ENCODE measurements at places on chromosomes 1 and 21. TPM values are rescaled to one million over a fixed set of nuclear protein-coding genes. Genes with fewer than 3 reads are reported as not detected.
A peak's percentile ranks its signal among the peaks of the same experiment; 100 is the strongest.

CASZ1 gene
- 0.69 TPM for total RNA-seq

S100A5 gene
- not detected for total RNA-seq

CRYAA gene
- not detected for total RNA-seq

HRNR gene
- total RNA-seq, result not detected

MEX3A gene
- 3.0 TPM for total RNA-seq

OR2M3 gene
- total RNA-seq, result not detected

KLHL12 gene
- 34.3 TPM for total RNA-seq

KRTAP13-3 gene
- total RNA-seq, result not detected

GCSAML gene
- total RNA-seq, result 0.32 TPM

RXRG gene
- total RNA-seq, result 53.3 TPM

- peak; percentile 10 for DNase-seq
These were observed 2.5 kb downstream of the ATP1B1 start for GRCh38 chr1:169108863-169109560.

GRCh38 chr21:25953659-25954058, 216.9 kb downstream of the APP start:
- no peak for DNase-seq

DNA sequence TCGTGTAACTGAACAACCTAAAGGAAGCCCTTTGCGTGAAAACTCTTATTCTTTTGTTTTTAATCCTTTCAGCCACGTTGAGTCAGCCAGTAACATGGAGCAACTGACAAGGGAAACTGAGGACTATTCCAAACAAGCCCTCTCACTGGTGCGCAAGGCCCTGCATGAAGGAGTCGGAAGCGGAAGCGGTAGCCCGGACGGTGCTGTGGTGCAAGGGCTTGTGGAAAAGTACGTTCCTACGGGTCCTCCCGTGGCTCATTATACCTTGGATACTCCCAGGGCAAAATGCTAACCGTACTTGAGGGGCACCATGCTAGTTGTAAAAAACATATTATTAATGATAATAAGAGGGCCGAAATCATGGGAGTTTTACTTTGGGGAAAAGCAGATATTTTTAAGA, 49.4 kb downstream of the LAMC2 start:
- DNase-seq, result peak; percentile 82

DNA sequence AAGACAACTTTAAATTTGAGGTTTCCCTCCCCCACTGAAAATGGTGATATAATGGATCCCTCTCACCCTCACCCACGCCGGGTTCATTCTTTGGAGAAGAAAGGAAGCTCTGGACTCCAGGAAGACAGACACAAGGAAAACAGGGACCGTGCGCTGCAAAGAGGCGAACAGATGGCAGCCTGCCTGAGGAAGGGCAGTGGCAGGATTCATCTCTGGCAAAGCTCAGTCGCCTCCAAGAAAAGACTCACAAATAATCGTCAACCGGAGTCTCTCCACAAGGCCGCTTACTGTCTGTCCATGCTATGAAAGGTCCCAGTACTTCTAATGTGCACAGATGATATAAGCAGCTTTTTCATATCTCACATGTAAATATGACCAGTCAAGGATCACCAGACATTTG, 110.3 kb downstream of the TIAM1 start:
- DNase-seq, result no peak

- no peak for DNase-seq
These were observed 42.0 kb downstream of the VPS26C start for GRCh38 chr21:37224861-37225839.

GRCh38 chr1:173867141-173867752, 542 bp downstream of the GAS5 start:
- no peak for DNase-seq

- DNase-seq, result no peak
These were observed 403.6 kb upstream of the CHRM3 start for GRCh38 chr1:238982736-238983135.

GRCh38 chr1:234111458-234112142, 207.1 kb downstream of the SLC35F3 start:
- peak; percentile 55 for DNase-seq

- DNase-seq, result no peak
These were observed 32.0 kb upstream of the RCAN3 start for GRCh38 chr1:24470592-24470991.

GRCh38 chr1:10637834-10638558, 158.4 kb downstream of the CASZ1 start:
- DNase-seq, result no peak

DNA sequence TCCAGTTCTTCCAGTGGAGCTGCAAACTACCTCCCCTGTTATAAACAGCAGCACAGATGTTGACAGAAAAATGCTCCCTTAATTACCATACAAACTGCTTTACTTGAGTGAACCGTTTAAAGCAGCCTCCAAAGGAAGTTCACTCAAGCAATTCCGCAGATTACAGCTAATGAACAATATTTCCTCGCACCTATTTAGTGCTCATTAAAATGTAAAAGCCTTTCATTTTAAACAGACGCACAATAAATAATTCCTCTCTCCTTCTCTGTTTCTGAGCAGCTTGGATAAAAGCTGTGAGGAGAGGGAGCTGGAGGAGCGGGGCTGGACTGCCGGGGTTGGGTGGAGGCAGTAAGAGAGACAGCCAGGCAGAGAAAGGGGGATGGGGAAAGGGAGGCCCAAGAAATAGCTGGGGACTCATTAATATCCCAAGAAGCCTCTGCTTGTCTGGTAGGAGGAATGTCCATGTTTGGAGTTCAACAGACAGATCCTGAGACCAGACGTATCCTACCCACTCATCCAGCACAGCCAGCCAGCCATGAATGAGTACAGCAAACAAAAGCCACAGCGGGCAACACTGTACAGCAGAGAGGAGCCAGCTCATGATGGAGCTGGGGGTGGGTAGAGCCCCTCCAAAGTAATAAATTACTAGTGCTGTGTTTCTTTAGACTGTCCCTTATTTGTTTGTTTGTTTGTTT, 227.7 kb downstream of the GPATCH2 start:
- DNase-seq, result no peak

DNA sequence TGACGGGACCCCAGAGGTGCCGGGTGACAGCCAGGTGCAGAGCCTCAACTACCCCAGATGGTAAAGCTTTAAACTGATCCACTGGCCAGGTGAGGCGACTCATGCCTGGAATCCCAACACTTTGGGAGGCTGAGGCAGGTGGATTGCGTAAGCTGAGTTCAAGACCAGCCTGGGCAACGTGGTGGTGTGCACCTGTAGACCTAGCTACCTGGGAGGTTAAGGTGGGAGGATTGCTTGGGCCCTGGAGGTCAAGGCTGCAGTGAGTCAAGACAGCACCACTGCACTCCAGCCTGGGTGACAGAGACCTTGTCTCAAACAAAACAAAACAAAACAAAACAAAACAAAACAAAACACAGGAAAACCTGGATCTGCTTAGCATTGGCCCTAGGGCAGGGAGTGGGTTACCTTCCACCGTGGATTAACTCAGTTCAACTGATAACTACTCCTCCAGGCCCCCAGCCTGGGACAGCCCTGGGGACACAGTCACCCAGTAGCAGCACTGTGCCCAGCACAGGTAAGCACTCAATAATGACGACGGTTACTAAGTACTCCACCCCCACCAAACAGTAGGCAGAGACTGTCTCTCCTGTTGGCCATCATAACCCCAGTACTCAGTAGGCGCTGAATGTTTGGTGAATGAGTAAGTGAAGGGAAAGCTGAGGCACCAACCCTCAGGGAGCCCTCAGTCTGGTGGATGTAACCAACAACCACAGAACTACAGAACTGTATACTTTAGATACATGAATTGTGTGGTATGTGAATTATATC, 21.6 kb downstream of the SLC66A1 start:
- DNase-seq, result no peak

DNA sequence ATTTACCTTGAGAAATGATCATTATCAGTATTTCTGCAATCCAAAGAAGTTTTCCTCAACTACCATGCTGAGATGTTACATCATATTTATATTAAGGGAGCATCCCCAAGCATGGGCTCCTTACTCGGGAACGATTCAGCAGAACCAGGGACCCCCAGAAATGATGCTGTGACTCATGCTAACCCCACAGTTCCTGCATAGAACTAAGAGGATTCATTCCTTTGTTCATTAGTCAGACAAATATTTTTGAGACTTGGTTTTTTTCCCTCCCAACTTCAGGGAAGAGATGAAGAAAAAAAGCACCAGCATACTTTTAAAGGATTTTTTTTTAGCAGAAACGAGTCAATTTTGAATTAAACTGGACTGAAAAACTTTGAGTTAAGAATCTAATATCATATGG, 49.2 kb upstream of the COL24A1 start:
- DNase-seq, result no peak

GRCh38 chr1:205729945-205730610, 19.9 kb downstream of the NUCKS1 start:
- DNase-seq, result no peak

DNA sequence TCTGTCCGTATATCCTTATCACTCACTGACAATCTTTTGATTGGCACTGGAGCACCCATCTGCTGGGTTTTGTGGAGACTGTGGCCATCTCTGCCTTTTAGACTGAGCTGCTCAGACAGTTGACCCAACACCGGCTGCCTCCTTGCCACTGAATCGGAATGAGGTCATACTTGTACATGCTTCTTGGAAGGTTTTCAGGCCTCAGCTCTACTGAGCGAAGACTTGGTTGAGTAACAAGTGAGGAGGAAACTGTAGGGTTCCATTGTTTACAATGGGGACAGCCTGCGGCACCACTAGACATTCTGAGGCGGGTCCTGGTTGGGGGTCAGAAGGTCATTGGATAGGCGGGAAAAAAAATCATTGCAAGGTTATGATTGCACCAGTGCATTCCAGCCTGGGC, 320.3 kb downstream of the KIF26B start:
- no peak for DNase-seq

- DNase-seq, result no peak
These were observed 131.4 kb upstream of the F3 start for GRCh38 chr1:94672934-94673333.

DNA sequence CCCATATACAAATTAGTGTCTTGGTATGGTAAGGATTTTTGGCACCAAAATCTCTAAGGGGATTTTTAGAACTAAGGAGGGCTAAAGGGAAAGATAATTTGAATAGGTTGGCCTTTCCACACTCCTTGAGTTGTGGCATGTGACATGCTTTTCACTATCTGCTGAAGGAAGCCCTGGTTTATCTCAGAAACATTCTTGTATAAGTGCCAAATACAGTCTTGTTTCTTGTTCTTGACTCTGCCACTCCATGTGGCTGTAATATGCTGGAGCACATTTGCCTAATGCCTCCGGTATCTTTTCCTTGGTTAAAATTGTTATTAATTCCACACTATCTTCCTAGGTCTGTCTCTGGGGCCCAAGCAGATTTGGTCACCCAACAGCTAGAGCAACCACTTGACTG, 457.0 kb downstream of the USP25 start:
- peak; percentile 45 for DNase-seq

DNA sequence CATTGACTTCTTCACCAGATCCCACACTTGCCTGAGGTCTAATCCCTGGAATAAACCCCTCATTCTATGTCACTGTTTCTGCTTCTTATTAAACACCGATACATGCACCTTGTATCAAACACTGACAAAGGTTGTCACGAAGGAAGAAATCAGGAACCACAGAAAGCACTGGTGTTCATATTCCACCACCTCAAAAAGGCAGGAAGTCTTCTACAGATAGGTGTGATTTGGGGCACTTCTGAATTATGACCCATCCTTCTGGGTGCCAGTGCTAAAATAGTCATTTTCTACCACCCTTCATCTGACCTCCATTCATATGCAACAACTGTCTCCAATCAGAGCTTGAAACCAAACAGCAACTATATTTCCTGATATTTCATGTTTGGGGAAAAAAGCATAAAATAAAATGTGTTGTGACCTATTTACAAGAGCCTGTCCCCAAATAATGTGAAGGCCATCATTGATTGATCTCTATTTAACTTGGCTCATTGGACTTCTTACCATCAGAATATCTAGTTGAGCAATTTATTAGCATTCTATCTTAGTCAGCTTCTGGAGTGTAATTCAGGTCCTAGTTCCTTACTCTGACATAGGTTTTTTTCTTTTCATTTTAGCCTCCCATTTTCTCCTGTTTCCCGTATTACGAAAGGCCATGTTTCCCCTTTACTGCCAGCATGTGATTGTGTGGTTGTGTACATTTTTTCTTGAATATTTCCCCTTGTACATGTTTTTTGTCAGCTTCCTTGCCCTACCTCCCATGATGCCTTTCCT, 43.1 kb downstream of the DUSP10 start:
- DNase-seq, result no peak

DNA sequence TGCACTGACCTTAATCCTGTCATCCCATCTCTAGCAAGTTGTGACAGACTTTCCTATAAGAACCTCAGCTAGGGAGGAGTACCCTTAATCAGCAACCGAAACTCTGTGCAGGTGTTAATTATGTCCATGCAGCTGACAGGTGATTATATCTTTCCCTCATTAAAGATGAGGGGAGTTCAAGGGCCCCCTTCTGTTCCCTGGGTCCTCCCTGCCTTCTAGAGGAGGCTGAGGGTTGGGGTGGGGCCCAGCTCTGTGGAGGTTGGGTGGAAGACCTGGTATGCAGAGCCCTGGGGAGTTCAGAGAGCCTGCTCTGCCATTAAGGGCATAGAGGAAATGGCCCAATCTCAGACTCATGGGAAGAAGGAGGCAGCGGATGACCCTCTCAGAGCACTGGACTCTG, 35.6 kb upstream of the CRNN start:
- no peak for DNase-seq

DNA sequence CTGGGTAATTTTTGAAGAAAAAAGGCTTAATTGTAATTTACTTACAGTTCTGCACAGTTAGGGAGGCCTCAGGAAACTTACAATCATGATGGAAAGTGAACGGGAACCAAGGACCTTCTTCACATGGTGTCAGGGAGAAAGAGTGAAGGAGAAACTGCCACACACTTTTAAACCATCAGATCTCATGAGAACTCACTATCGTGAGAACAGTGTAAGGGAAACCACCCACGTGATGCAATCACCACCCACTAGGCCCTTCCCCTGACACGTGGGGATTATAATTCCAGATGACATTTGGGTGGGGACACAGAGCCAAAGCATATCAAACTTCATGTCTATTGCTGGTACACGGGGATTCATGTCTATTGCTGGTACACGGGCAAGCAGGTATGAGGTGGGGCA, 5.3 kb upstream of the SFT2D2 start:
- peak; percentile 69 for DNase-seq

DNA sequence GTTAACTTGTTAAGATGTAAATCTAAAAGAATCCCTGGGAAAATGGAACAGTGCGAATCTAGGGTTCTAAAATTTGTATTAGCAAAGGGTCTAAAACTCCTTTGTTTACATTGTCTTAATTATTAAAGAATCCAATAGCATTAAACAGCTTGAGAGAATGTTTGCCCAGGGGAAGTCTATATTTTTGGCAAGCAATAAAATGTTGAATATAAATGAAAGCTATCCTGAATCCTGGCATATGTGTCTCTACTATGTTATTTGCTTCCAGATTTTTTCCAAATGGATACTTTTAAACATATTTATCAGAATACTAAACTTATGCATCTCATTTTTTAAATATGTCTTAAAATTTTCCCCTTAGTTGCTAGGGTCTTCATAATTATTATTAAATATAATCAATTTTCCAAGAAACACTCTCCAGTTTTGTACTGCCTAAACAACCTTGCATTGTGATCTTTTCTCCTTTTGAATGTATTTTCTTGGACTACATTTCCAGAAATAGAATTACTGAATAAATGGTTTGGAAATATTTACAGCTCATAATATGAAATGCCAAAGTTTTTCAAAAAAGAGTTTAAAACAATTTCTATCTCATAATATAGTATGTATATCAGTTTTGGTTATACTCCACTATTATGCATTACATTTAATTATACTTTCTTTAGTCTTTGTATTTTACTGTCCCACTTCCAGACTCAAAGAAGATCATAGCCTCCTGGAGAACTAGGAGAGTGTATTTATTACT, 304.8 kb downstream of the USP25 start:
- DNase-seq, result no peak

Data from SK-MEL-5 (cell line).